ENCODE measurements at places on chromosomes 11 and 22.
A peak's percentile ranks its signal among the peaks of the same experiment; 100 is the strongest.

DNA sequence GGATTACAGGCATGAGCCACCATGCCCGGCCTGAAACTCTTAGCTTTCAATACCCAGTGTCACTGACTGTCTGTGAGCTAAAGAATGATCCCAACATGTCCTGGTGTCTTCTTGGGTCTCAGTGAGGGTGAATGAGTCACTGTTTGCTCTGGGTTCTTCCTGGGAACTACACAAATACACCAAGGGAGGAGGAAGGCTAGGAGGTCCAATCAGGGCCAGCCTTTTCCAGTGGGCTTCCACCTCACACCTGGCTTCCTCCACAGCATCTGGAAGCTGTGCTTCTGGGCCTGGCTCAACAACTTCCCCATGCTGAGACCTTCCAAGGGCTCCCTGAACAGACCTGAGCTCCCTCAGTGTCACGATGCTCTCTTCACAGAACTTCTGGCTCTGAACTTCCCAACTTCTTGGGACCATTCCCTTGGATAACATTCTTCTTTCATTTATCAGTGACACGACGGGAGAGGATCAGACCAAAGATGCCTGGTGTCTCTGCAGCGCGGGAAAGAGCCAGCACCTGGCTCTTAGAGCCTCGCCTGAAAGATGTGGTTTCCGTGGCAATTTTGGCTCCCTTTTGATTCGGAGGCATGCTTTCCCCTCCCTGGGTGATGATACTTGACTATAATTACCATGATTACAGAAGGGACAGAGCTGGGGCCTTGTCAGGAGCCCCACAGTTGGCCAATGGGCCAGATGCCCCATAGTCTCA is 22.3 kb upstream of the CHRM4 start:
- no peak for DNase-seq

DNA sequence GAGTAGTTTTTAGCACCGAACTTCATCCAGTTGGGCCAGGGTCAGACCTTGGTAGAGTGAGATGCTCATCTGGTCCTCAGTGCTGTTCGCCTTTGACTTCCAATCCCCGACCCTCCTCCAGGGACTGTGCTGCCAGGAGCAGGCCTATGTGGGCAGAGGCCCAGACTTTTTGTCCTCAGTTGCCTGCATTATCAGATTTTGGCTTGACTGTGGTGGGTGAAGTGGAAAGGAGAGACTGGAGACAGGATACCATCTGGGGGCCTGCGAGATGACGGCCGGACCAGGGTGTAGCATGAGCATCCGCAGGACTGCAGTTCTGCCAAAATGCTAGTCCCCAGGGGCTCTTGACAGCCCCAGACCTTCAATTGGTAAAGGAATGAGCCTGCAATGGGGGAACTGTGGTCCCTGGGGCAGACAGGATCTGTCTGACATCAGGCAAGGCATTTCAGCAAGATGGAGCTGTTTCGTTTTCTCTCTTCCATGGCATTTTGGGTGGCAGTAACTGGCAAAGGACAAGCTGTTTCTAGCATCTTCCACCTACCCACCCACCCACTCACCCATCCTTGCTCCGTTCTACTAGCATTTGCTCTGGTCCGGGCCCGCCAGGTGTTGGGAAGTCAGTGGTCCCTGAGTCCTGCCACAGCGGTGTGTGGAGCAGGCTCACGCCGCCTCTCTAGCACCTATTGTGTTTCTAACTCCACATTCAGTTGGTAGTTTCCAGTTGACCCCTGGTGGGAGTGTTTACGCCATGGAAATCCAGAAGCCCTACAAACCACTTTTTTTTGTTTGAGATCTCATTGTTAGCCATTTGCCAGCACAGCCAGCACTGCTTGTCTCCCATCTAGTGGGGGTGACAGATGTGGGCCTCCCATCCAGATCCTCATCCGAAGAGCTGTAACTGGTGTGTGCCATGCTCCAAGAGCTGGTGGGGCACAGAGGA is 53.5 kb downstream of the OTOG start:
- DNase-seq, result no peak

GRCh38 chr11:61873588-61874376 is 17.6 kb downstream of the FADS3 start:
- no peak for DNase-seq

DNA sequence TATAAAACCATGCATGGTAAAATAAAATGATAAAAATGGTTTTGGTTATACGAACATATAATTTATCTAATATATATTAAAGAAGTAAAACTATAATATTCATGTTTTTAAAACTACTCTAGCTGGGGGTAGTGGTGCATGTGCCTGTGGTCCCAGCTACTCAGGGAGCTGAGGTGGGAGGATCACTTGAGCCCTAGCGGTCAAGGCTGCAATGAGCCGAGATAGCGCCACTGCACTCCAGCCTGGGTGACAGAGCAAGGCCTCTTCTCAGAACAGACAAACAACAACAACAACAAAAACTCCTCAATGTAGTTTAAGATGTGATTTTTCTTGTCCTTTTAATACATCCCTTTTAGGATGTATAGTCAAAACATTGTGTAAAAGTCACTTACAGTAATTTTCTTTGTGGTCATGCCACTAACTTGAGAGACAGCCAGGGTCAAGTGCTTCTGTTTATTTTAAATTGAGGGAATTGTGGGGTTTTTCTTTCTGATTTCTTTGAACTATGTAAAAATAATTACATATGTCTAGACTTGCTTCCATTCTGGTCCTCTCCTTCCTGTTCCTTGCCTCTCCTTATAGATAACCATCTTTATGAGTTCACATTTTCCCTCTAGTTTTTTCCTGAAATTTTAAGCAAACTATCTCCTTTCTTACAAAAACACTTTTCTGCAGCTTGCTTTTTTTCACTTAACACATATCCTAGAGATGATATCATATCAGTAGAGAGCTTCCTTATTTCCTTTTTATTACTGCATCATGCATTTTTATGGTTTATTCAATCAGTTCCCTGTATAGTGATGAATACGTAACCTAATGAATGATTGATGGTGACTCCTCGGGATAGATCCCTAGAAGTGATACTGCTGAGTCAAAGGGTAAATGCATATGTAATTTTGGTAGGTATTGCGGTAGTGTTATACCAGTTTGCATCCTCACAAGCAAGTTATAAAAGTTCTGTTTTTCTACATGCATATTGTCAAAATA is 9.1 kb downstream of the OR2AT4 start:
- no peak for DNase-seq

GRCh38 chr11:66850588-66851238 is 6.2 kb upstream of the LRFN4 start:
- no peak for DNase-seq

DNA sequence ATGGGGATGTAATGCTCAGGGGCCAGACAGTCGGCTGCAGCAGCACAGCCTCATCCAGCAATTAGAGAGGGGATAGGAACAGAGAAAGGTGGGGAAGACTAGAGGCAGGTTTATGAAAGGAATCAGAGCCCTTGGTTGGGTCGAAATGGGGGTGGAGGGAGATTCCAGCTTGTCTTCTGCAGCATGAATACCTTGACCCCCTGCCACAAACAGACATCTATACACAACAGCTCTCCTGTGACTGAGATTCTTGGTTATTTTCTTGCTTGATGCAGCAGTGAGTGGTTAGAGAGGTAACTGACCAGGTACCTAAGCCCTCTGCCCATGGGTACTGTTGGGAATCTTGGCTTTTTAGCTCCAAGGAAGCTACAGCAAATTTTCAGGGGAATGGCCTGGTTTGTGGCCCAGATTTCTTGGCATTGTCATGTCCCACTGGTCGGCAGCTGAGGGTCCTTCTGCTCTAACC is at the start of gene TRIM49D1:
TSS of gene TRIM49D1 (minus strand) at position 51 of the 466 bp plus-strand sequence. CDS start 4,535 bp downstream, outside the sequence.
- DNase-seq, result no peak

- DNase-seq, result no peak
Observed at GRCh38 chr22:31099386-31099785, 8.0 kb downstream of the SELENOM start.

GRCh38 chr11:90594658-90595057 is 371.8 kb upstream of the CHORDC1 start:
- no peak for DNase-seq

DNA sequence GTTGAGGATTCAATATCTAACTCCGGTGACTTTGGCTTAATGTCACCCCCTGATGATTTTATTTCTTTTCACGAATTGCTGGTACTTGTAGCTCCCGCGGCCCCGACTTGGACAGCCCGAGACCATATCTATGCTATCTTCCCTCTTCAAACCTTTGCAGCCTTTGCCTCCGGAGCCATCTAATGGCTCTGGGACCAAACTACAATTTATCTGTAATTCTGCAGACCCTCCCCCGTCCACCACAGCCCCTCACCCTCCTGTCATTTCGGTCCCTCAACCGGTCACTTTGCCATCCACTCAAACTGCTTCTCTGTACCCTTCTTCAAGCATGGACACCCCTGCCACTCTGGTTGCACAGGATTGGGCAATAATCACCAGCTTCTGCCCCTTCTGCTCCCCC is 25.7 kb upstream of the ALDH3B2 start:
- DNase-seq, result no peak

DNA sequence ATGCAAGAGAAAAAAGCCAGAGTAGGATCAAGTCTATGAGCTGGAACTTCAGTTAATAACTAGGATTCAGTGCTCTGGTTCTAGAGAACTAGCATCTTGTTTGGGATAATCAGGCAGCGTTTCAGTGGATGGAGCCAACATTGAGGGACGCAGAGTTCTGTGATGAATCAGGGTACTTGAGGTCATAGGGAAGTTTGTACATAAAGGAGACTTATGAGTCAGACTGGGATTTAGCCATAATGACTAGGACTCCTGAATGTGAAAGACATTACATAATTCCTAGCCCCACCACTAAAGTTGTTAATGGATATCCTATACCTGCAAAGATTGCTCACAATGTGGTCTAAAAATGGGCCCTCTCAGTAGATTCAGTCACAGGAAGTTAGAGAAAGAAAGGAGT is 6.8 kb downstream of the SLN start:
- DNase-seq, result no peak

DNA sequence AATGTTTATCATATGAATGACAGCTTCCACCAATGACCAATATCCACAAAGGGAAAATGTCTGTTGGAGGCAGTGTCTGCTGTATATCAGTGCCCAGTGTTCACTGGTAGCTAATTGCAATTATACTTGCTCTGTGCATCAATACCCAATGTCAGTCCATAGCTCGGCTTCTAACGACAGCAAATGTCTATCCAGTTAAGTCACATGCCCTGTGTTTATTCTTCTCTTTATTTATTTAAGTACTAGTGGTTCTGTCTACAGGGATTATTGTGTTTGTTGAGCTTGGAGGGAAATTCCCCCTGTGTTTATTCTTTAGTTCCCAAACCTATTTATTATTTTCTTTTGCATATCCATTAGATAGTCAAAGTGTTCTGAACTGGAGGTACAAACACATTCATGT is 18.6 kb downstream of the TSKU start:
- DNase-seq, result no peak

DNA sequence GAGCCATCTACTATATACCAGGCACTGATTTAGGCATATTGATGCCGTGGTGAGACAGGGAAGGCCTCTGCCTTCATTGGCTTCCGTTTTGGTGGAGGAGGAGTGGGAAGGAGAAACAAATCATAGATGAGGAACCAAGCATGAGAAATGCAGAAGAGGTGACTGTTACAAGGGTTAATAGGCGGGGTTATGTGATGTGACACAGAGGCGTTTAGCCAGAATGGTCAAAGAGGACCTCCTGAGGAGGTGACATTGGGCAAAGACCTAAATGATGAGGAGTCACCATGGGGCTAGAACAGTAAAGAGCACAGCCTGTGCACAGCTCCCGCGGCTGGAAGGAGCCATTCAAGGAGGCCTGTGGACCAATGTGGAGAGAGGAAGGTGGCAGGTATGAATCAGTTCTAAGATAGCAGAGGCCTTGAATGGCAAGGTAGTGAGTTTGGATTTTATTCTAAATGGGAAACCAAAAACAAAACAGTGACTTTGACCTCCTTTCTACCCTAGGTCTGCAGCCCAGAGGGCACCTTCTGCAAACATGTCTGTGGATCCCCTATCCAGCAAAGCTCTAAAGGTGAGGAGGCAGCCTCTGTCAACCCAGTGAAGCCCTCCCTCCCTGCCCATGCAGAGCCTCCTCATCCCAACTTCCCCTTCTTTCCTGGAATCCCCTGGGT is 11.7 kb downstream of the MAFF start:
- DNase-seq, result no peak

DNA sequence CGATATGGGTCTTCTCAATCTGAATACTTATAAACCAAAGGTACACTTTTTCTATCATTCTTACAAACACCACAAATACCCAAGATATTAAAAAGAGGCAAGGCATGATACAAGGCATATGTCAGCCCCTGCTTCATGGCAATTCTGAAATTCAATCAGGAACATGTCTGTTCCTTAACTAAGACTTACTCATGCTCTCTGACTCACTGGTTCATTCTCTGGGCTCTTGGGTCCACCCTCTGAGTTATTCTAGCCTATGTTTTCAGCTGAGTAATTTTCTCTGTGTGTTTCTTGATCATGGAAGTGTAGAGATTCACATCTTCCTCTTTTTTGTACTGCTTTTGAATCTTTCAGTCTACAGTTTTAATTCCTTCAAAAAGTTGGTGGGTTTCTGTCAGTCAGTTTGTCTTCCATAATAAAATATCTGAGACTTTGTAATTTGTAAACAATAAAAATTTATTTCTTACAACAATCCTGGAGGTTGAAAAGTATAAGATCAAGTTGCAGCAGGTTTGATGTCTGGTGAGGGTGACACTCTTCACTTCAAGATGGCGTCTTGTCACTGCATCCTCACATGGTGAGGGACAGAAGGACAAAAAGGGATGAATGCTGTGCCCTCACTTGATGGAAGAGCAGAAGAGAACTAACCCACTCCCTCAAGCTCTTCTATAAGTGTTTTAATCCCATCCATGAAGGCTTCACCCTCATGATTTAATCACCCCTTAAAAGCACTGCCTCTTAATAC is 211.7 kb downstream of the FAM76B start:
- no peak for DNase-seq

GRCh38 chr22:43955040-43955882 is at the start of gene SAMM50:
Gene SAMM50 (plus strand): TSS chr22:43955442. CDS start chr22:43955578, 136 bp downstream.
- peak; percentile 93 for DNase-seq

GRCh38 chr11:65698205-65698604 is 13.8 kb upstream of the KAT5 start:
- no peak for DNase-seq

- no peak for DNase-seq
Observed at GRCh38 chr11:30452114-30452513, 129.2 kb downstream of the ARL14EP start.

- DNase-seq, result no peak
Observed at GRCh38 chr22:17815703-17816254, 41.5 kb upstream of the BID start.

- no peak for DNase-seq
Observed at GRCh38 chr11:126588630-126589491, 233.4 kb downstream of the ST3GAL4 start.

DNA sequence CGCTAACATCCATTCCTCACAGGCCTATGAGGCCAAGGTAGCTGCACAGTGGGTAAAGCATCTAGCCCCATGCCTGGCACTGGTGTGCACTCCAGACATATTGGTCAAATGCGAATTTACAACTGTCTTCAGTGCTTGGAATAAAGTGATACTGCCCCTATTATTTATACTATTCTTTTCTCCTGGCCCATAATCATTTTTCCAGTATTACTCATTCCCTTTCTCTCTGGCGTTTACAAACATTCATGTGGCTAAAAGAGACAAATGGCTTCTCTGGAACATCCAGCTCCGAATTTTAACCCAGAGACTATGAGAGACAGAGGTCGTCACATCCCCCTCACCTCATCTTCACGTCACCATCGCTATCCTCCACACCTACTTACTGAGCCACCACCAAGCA is 87.2 kb upstream of the PITPNB start:
- no peak for DNase-seq

Measured in GM19239 (cell line).